ENCODE measurements at places on chromosomes 2 and 18. TPM values are rescaled to one million over a fixed set of nuclear protein-coding genes. Genes with fewer than 3 reads are reported as not detected.

GNLY gene
- total RNA-seq, result 72.9 TPM

NDUFAF7 gene
- total RNA-seq, result 17.9 TPM

GAD1 gene
- total RNA-seq, result 1.7 TPM

DYNAP gene
- not detected for total RNA-seq

SERPINB3 gene
- not detected for total RNA-seq

GMPPA gene
- total RNA-seq, result 40.5 TPM

CENPO gene
- total RNA-seq, result 56.4 TPM

C2orf42 gene
- total RNA-seq, result 26.0 TPM

GLI2 gene
- 0.07 TPM for total RNA-seq

STON1 gene
- total RNA-seq, result 1.9 TPM

EML4 gene
- 99.6 TPM for total RNA-seq

RPE gene
- 49.2 TPM for total RNA-seq

C2orf92 gene
- total RNA-seq, result 7.2 TPM

ALK gene
- total RNA-seq, result not detected

UPP2 gene
- not detected for total RNA-seq

CHN1 gene
- total RNA-seq, result 1.2 TPM

CYTIP gene
- total RNA-seq, result 279 TPM

GPAT2 gene
- total RNA-seq, result 5.3 TPM

LIPG gene
- not detected for total RNA-seq

WDPCP gene
- 6.3 TPM for total RNA-seq

MC5R gene
- total RNA-seq, result not detected

NDUFS1 gene
- 58.9 TPM for total RNA-seq

RBM43 gene
- total RNA-seq, result 6.9 TPM

MAPK4 gene
- not detected for total RNA-seq

HDAC4 gene
- total RNA-seq, result 68.4 TPM

AGXT gene
- not detected for total RNA-seq

POU3F3 gene
- total RNA-seq, result not detected

MYO5B gene
- total RNA-seq, result 0.12 TPM

EIF2B4 gene
- total RNA-seq, result 42.2 TPM

FBXO48 gene
- 3.7 TPM for total RNA-seq

NEB gene
- 0.48 TPM for total RNA-seq

GREB1L gene
- total RNA-seq, result not detected

FAM237A gene
- not detected for total RNA-seq

ASXL3 gene
- total RNA-seq, result not detected

MROH2A gene
- total RNA-seq, result not detected

ACMSD gene
- not detected for total RNA-seq

MTERF4 gene
- total RNA-seq, result 38.0 TPM

SERPINB4 gene
- not detected for total RNA-seq

KYNU gene
- total RNA-seq, result not detected

STK39 gene
- total RNA-seq, result 31.4 TPM

OTOS gene
- total RNA-seq, result not detected

KCNG2 gene
- total RNA-seq, result not detected

ASAP2 gene
- 0.17 TPM for total RNA-seq

CD8B gene
- 1.2 TPM for total RNA-seq

RRM2 gene
- 496 TPM for total RNA-seq

FER1L5 gene
- total RNA-seq, result not detected

DPYSL5 gene
- total RNA-seq, result not detected

ELOA2 gene
- total RNA-seq, result not detected

RFTN2 gene
- total RNA-seq, result not detected

MAP3K20 gene
- 15.1 TPM for total RNA-seq

TM4SF20 gene
- not detected for total RNA-seq

CAPN14 gene
- 0.10 TPM for total RNA-seq
